ENCODE measurements at places on chromosomes 5 and 9.

GRCh38 chr5:104062621-104063377 lies 500.2 kb upstream of the NUDT12 start:
- no peak for DNase-seq

DNA sequence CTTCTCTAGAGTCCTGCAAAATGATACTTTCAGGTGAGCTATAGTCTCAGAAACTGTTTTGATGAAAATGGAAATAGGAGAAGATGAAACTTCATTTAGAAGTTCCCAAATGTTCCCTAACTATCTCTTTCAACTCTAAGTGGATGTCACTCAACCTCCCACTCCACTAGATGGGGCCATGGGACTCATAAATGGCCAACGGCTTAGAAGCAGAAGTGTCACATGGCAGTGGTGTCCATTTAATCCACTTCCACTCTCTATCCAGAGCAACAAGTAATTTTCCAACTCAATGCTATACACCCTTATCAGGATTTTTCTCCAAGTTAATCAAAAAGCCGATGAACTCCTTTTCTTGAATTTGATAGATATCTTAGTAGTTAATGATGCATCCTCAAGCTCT lies 295.7 kb downstream of the EDIL3 start:
- no peak for DNase-seq

DNA sequence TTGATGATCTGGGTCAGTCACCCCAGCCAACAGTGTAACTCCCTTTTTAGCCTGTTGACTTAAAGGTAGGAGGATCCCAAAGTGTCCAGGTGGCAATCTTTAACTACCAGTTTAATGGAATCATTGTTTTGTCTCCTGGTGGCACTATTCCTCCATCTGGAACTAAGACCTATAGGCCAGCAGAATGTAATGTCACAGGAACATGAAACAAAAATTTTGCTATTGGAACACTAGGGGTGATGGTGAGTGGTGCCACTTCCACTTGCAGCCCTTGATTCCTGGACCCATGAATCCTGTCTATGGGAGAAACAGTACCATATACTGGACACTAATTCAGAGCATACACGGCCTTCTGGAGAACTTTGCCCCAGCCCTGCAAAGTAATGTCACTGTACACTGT lies 219.5 kb upstream of the RASA1 start:
- no peak for DNase-seq

DNA sequence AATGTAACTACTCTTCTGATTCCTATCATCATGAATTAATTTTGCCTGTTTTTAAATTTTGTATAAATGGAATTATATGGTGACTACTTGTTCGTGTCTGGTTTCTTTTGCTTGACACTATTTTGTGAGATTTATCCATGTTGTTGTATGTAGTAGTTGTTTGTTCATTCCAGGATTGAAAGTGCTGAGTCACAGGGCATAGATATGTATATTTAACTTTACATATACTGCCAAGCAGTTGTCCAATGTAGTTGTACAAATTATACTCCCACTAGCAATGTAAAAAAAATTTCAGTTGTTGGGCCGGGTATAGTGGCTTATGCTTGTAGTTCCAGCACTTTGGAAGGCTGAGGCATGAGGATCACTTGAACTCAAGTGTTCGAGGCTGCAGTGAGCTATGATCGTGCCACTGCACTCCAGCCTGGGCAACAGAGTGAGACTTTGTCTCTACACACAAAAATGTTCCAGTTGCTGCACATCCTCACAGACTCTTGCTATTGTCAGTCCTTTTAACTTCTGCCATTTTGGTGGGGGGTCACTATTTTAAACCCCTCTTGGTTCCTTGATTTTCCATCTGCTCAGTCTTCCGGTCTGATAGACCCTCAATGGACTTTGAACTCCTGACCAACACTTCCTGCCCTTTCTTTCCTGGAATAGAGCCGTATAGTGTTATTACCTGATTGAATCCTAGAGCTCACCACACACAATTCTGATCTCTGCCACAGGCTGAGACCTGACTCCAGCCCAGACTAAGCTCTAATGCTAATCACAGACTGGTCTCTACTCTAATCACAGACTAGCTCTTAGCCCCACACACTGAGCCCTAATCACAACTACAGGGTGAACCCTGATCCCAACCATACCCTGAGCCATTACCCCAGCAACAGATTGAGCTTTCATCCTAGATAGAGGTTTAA lies 69.3 kb upstream of the MELK start:
- DNase-seq = no peak

- DNase-seq = no peak
These were observed 286.0 kb upstream of the TUSC1 start for GRCh38 chr9:25964239-25964638.

GRCh38 chr5:153610811-153611210 lies 120.3 kb downstream of the GRIA1 start:
- no peak for DNase-seq

GRCh38 chr9:27556470-27556869 lies 16.8 kb downstream of the C9orf72 start:
- DNase-seq = no peak

GRCh38 chr5:165457859-165458481 lies 1952.6 kb downstream of the MAT2B start:
- DNase-seq = peak; percentile 20

Measured in NCI-H1417 treated with DMSO at 0.1 percent for 48 hours (cell line).